ENCODE measurements at places on chromosomes 2 and 18. TPM values are rescaled to one million over a fixed set of nuclear protein-coding genes. Genes with fewer than 3 reads are reported as not detected.

DNA sequence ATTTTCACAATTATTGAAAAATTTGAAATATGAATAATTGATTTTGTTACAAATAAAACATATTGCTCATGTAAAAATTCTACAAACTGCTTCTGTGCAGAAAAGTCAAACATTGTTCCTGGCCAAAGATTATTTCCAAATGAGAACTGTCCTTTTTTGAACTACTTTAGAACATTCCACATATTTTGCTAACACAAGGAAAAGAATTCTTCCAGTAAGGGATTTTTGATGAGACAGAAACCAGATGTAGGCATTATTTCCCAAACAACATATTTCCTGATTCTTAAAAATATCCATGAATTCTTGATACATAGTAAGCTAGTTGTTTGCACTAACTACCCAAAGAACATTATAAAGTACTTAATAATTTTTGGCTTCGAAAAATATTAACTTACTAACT, 715.2 kb downstream of the CCDC85A start:
- DNase-seq: no peak

GRCh38 chr2:12064153-12064552, 317.7 kb downstream of the LPIN1 start:
- no peak for DNase-seq

DNA sequence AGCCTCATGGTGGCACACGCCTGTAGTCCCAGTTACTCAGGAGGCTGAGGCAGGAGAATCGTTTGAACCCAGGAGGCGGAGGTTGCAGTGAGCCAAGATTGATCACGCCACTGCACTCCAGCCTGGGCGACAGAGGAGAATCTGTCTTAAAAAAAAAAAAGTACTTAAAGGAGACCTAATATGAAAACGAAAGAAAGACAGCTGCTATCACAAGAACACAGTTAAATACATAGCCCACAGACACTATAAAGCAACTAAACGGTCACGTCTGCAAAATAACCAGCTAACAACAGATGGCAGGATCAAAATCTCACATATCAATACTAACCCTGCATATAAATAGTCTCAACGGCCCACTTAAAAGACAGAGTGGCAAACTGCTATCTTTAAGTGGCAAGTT, 43.9 kb upstream of the TACR1 start:
- no peak for DNase-seq

DNA sequence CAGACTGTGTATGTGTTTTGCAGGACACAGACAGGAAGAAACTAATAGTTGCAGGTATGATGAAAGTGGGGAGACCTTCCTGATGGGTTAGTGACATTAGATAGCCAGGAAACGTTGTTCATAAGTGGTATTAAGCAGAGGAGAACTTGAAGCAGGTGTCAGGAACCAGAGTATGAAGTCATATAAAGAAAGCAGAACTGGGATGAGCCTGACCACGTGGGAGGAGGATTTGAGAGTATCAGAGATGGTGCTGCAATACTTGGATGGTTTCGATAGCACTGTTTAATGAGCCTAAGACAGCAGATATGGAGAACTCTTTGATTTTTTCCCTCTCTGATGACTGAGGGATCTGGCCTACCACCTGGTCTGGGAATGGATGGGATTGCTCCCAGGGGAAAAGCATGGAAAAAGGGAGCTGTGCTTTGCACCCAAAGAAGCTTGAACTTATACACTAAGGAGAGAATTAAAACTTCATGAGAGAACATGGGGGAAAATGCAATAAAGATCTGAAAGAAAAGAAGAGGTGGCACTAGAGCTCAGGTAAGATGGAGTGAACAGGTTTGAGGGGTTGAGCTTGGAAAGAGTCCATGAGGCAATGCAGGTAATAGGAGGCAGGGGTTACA, 226.0 kb upstream of the LRRTM1 start:
- no peak for DNase-seq

DNA sequence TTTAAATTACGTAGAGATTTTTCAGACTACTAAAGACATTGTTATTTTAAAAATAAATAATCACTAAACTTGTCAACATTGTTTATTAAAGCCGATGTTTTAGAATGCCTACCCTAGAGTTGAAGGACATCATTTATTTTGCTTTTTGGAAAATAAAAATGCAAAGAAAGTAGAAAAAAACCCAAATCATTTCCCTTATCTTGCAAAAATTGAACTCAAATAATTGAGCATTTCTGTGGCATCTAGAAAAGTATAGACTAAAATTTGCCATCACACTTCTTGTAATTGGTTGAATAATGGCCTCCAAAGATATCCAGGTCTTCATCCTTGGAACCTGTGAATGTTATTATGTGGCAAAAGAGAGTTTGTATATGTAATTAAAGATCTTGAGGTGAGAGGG, 9.7 kb upstream of the NEDD4L start:
- DNase-seq: no peak

GRCh38 chr2:144471305-144472045, 48.4 kb downstream of the ZEB2 start:
- DNase-seq: no peak

DNA sequence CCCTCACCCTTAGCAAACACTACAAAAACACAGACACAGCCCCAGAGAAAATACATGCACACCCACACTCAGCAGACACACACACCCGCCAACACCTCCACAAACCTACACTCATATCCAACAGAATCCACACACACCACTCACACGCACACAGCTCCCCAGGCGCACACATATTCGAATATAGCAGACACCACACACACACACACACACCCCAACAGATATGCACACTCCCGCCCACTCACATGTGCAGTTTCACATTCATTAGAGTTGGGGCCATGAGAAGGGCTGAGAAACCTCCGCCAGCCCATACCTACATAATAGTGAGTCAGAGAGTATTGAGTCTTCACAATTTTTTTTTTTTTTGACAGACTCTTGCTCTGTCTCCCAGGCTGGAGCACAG, 29.4 kb upstream of the NOTO start:
- no peak for DNase-seq

DNA sequence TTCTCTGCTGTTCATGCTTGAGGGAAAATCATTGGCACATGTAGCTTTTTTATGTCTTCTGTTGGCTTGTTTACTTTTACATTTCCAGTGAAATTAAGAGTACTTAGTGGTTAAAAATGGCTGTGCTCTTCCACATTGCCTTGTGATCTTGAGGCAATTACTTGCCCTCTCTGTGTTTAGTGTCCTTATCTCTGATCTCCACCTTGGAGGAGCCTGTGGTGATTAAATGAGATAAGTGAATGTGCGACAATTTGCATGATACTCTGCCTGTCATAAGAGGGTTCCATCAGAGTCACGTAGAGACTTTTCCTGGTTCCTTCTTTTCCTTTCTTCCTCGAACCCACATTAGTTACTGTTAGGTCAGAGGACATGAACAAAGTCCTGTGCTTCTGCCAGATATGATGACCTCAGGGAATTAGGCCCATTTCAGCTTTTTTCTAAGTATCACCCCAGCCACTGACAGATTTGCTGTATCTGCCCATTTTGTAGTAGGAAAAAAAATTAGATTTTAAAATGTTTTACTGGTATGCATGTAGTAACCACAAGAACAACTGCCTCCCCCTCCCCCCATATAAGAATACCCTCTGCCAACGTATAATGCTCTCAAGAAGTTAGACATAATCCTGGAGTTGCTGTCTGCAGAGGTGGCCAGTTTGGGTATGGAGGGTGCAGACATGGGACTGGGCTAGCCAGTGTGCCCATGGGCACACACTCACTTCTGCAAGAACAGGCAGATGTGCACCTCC, 51.9 kb downstream of the TET3 start:
- DNase-seq: no peak

- DNase-seq: no peak
Measured at GRCh38 chr18:48891721-48892120, 59.0 kb downstream of the SMAD7 start.

RTP5 gene
- total RNA-seq: not detected
